Inflammatory macrophage treated with lipopolysaccharide for 1 hour (primary cell): ENCODE measurements at places on chromosomes 12 and 14.

DNA sequence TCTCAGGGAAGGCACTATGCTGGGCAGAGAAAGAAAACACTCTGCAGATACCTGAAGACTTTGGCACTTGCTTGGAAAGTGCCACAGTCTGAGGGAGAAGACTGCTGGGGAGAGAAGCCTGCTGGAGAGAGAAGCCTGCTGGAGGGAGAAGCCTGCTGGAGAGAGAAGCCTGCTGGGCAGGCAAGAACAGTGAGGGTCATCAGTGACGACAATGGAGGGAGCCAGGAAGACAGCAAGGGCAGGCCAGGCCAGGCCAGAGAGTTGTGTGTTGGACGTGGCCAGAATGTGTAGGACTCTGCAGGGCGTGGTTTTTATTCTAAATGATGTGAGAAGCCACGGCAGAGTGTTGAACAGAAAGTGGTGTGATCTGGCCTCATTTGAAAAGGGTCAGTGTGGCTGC, 185.3 kb upstream of the ABCD2 start:
- DNase-seq = no peak

DNA sequence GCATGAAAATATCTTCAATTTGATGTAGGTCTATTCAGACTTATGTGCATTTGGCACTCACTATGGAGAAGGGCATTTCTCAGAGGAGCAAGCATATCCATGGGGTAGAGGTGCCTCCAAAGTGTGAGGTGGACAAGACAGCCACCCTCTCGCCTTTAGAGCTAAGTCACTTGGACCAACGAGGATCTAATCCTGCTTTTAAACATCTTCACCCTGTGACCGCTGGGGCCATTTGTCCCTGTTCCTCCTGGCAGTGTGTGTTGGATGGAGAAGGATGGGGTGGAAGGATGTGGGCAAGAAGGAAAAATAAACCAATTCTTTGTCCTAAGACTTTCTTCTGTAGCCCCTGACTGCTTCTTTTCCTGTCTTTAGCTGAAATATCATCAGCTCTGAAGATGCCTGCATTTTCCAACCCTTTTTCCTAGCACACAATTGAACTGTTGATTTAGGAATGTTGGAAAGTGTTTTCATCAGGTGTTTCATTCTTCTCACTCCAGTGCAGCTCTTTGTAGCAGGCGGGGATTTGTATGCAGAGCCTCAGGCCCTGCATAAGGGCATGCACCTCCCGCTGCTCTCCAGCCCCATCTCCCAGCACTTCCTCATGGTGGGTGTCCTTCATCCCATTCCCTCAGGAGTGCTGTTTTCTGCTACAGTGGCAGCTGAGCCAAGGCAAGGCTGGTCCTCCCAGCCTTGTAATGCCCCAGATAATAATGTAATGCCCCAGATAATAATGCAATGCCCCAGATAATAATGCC, 5.3 kb downstream of the FGF6 start:
- DNase-seq = no peak

DNA sequence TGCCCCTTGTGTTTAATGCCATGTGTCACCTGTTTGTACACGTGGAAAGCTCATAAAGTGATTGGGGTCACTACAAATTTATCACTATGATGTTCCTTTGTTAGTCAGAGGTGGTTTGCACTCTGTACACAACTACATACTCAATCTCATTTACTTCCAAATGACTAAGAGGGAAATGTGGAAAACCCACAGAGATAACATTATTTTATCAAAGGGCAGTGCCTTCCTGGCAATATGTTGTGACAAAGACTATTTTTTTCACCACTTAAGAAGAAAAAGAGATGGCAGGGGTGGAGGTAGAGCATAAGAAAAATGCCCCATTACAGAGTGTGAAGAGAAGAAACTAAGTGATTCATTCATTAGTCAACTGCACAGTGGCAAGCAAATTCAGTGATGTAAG, 1064.1 kb upstream of the FLRT2 start:
- no peak for DNase-seq

DNA sequence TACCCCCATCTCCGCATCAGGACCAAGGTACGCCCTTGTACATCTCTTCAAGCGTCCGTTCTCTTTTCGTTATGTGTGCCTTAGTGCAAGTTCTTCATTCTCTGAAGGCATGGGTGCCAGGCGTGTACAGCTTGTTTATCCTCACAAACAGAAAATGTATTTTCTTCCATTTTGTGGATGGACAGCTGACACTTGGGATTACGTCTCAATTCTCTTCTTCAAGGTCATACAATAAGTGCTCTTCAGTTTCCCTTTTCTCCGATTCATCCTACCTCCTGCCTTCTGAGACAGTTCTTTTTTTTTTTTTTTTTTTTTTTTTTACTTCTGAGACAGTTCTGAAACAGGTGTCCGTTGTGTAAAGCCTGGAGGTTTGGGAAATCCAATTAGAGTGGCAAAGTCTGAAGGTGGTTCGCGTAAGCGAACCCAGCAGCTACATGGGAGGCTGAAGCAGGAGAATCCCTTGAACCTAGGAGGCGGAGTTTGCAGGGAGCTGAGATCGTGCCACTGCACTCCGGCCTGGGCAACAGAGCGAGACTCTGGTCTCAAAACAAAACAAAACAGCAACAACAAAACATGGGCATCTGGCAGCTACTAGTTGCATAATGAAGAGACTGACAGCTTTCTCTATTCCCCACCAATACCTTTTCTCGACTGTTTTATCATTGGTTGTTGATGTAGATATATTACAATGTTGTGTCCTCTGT, 734 bp downstream of the COX6A1 start:
- no peak for DNase-seq

GRCh38 chr12:32047357-32048212, 59.1 kb upstream of the BICD1 start:
- DNase-seq = no peak

- DNase-seq = no peak
Observed at GRCh38 chr12:66531766-66532165, 147.1 kb downstream of the GRIP1 start.

- DNase-seq = no peak
Observed at GRCh38 chr12:29152981-29153630, 4.0 kb downstream of the FAR2 start.

- DNase-seq = no peak
Observed at GRCh38 chr12:85693093-85693665, 143.0 kb downstream of the RASSF9 start.

- DNase-seq = no peak
Observed at GRCh38 chr12:2344885-2345284, 292.1 kb downstream of the CACNA1C start.

DNA sequence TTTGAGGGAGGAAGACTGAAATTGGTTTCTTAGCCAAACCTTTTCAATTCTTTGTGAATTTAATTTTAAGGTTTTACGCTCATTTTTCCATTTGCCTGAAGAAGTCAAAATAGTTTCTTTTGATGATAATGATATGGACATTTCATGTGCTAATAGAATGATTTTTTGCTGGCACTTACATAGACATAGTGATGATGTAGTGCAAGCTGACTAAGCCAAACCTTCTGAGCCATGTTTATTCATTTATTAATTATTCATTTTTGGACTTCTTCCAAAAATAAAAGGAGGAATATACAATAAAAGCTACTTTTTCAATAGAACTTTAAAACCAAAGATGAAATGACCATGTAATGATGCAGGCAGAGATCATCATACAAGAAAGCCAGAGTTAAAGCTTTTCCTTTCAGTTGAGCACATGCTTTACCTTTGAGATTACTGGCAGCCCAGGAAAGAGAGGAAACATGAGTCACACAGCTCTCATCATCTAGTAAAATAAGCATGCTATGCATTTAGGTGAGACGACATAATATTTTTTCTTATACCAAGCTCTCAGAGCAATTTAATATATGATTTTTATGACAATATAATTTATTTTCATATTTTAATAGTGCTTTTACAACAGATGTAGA, 24.8 kb downstream of the KCNA1 start:
- DNase-seq = no peak

- no peak for DNase-seq
Observed at GRCh38 chr14:101195309-101195901, 291.9 kb upstream of the RTL1 start.

DNA sequence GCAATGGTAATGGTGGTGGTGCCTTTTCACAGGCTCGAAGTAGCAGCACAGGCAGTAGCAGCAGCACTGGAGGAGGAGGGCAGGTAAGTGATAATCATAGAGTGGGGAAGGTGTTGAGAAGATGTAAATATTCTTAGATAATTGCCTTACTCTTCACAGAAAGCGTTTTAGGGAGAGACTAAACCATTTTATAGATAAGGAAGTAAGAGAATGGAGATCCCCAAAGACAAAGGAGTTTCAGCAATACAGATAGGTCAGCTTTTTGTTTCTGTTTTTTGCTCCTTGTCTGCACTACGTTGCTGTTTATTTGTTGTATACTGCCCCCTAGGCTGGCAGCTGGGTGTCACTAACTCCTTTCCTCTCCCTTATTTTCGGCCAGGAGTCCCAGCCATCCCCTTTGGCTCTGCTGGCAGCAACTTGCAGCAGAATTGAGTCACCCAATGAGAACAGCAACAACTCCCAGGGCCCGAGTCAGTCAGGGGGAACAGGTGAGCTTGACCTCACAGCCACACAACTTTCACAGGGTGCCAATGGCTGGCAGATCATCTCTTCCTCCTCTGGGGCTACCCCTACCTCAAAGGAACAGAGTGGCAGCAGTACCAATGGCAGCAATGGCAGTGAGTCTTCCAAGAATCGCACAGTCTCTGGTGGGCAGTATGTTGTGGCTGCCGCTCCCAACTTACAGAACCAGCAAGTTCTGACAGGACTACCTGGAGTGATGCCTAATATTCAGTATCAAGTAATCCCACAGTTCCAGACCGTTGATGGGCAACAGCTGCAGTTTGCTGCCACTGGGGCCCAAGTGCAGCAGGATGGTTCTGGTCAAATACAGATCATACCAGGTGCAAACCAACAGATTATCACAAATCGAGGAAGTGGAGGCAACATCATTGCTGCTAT, 2.0 kb downstream of the SP1 start:
- peak; percentile 82 for DNase-seq

DNA sequence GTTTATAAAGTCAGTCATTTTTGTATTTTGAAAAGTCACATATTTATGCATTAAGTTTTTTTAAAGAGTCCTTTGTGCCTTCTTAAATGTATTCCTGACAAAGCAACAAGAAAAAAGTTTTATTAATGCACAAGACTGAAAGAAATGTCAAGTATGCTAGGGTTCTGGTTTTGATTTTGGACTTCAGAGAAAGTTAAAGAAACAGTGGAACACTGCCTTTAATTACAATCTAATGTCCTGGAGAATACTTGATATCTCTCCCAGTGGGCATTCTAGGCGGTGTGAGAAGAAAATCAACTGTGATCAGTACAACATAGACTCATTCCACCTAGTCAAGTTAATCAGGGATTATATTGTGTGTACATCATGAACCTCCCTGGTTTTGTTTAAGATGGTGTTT, 49.9 kb downstream of the PRICKLE1 start:
- no peak for DNase-seq

DNA sequence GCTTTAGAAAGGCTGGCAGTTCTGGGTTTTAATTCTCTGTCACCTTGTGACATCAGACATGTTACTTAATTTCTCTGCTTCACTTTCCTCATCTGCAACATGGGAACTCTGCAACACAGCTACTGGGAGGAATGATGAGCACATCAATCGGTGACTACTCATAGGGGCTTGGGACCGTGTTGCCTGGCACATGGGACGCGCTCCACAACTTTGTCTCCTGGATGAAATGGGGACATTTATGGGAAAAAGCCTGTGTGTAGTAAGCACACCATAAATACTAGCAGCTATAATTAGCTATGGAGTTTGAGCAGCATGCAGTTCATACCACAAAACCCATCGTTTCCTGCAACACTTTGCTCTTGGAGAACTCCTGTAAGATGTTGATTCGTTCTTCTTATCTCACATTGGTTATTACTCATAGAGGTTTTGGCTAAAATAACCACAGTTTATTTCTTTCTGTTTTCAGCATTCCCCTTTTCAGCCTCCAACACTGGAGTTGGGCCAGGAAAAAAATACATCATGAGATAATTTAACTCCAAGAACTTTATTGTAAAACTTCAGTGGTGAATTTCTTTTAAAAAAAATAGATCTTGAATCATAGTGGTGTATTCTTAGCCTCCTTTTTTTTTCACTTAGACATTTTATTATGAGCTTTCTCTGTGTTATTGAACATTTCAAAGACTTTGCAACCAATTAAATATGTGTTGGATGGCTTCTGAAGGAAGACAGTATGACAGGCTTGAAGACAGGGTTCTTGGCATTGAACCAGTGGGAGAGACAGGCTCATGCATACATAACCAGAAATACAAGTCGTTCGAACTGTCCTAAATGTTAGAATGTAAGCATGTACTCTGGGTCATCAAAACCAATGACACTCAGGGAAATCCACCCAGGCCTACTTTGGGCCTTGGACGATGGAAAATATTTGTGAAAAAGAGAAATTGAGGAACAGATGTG, 72.7 kb downstream of the RIN3 start:
- peak; percentile 98 for DNase-seq

DNA sequence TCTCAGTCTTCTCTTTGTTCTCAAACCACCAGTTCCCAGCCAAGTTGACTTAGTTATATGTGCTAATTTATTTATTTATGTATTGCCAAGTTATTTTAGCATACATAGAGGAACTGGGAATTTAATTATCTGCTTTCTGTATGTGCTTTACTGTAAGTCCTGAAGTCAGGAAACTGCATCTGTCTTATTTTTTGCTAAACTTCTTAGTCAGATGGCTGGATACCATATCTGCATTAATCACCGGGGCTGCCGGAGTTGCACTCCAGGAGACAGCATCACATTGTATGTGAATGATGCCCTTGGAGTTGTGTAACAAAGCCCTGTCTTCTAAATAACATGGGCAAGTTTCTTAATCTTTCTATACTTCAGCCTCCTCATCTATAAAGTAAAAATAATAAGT, 96.2 kb downstream of the MON2 start:
- peak; percentile 50 for DNase-seq

DNA sequence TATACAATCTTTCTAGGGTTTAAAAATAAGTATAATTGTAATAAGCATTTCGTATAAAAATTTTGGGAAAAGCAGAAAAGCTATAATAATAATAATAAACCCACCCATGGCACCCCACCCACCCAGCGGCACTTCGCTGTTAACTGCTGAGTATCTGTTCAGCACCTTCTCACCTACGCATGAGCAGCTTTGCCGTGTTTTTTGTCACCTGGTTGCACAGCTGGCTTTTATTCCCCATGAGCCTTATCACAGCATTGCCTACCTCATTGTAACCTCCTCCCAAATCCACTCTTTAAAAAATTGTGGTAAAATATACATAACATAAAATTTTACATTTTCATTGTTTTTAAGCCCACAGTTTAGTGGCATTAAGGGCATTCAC, 34.7 kb downstream of the CYP46A1 start:
- no peak for DNase-seq

DNA sequence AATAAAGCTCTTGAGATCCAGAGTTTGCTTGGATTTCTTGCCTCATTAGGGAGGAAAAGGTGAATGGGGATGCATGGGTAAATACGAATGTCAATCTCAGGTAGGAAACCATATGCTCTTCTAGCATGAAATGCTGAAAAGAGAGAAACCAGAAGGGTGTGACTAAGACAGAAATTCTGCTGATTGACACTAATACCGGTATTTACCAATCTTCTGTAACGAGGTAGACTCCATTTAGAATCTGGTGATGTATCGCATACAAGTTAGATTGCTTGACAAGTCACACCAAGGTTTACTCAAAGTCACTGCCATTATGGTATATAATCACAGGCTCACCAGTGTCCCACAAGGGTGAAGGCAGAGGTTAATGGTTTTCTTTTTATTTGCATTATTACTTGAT, 337.9 kb downstream of the NRXN3 start:
- no peak for DNase-seq

- no peak for DNase-seq
Observed at GRCh38 chr14:105860615-105861580, 334.5 kb downstream of the TMEM121 start.
